Nucleus accumbens (tissue), 56 donors: ENCODE measurements at places on chromosomes 6 and 20.

DNA sequence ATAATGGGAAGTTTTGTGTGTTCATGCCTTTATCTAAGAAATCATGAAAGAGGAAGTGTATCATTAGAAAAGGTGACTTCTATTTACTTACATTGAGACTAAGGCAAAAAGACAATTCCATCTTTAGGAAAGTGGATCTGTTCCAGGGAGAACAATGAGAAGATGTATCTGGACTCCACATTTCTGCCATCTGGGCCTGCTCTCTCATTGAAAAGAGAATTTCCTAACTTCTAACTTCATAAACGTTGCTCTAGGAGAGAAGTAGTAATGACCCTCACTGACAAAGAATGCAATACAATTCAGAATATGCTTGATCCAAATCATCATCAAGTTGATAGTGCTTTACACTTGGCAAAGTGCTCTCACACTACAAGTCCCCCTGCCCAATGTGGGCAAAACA lies 294.2 kb downstream of the OGFRL1 start:
- no peak for DNase-seq

DNA sequence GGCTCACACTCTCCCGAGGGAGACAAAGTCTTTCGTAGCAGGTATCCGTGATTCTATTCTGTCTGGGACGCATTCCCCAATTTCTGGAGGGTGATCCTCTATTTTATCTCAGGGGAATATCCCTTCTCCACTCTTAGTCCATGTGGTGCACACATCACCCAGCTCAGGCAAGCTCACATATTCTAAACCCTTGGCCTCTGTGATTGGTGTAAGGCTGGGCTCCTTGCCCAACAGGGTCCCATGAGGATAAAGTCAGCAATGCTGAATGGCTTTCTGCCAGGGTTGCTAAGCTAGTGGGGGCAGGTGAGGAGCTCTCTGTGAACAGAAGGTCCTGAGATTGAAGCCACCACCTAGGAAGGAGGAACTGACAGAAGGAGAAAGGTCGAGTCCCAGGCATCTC lies 137.2 kb downstream of the CDH26 start:
- no peak for DNase-seq

- no peak for DNase-seq
Observed at GRCh38 chr6:149938571-149939355, 3.1 kb upstream of the ULBP2 start.

GRCh38 chr6:53410508-53411258 lies 61.9 kb upstream of the ELOVL5 start:
- DNase-seq, result peak; percentile 0

DNA sequence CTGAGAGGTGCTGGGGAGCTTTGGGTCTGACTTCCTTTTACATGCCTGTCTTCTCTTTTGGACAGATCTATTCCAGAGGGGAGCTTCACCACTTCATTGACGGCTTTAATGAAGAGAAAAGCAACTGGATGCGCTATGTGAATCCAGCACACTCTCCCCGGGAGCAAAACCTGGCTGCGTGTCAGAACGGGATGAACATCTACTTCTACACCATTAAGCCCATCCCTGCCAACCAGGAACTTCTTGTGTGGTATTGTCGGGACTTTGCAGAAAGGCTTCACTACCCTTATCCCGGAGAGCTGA lies 13.1 kb downstream of the PRDM1 start:
- DNase-seq, result no peak

DNA sequence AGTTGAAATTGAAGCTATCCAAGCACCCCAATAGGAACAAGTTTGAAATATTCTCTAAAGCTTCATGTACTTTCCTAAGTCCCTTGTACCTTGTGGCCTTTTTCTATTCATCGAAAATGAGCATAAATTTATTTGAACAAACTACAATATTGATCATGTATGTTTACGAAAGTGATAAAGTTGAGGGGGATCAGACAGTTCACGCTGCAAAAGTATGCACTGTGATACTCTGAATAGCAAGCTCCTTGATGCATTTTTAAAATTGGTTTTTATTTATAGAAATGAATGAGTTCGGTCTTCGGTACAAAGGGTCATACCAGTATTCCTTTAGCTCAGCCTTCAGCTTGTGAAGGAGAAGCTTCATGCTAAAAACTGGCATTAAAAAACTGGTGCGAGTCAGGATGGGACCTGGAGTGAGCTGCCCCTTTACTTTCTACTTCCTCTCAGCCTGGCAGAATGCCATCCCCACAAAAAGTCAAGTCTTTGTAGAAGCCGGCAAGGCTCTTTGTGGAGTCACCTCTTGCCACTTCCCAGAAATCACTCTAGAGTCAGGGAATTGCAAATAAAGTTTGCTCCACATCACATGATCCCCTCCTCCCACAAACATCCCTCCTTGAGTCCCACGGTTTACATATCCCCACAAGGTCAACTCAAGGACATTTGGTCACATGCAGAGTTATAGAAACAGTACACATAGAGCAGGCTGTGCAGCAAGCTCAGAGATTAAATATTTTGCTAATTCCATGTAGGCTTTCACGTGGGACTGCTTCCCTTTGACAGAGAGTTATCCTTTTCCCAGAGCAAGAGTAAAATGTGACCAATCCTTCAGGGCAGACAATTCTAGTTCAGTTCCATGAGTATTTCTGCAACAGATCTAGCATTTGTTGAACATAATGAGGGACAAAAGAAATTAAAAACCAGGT lies 34.6 kb upstream of the ADGRF1 start:
- DNase-seq, result no peak

DNA sequence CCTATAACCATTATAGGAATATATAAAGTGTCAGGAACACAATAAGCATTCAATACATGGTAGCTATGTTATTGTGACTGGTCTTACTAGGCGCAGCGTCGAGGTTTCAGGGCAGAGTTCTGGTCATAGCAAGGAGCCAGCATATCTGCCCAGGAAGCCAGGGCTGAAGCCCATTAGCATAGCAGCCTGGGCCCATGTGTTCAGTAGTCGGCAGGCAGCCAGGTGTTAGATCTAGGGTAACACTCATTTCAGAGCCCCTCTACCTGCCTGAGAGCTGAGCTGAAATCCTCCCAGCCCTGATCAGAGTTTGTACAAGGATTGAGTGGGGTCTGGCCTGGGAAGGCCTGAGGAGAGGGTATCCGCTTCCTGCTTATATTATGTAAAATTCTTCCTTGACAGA lies 32.1 kb downstream of the C20orf173 start:
- no peak for DNase-seq

DNA sequence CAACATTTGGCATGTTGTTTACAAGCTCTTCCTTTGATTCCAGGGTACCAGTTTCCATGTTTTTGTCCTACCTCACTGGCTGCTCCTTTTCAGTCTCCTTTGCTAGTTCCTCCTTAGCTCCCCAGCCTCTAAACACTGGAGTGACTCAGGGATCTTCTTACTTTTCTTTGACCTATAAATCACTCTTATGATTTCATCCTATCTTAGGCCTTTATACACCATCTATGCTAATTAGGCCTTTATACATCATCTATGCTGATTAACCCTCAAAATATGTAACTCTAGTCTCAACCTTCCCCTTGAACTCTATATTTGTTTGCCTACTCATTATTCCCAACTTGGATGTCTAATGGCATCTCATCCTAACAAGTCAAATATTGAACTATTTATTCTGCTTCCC lies 9.5 kb downstream of the TMEM30A start:
- DNase-seq, result no peak

DNA sequence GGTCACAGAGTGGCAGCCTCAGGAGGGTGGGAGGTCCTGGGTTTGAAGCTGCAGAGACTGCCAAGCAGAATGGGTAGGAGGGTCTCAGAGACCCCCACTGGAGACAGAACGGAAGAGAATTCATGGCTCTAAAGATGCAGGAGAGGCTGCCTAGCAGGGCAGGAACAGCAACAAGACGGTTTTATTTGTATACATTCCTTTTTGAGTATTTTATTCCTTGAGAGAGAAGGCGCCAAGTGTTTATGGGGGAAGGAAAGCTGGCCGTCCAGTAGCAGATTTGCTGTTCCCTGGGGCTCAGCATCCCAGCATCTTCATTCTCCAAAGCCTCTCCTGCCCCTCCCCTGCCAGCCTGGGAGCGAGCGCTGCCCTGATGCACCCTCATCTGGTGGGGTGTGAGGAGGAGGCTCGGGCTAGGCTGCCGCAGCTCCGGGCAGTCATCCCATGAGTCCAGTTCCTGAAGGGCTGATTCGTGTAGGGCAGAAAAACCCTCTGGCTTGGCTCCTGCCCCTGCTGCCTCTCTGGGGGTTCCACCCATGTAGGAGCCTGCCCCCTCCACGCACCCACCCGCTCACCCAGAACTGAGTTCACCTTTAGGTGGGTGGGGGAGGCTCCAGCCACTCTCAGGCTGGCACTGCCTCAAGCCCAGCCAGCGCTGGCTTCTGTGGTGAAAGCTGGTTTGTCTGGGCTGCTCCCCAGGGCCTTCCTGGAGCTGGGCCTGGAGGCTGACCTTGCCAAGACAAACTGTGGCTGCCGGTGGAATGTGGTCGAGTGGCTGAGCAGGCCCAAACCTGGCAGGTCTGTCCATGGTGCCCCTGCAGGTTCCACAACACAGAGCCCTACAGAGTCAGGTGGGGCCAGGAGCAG lies 32.4 kb downstream of the CPXM1 start:
- DNase-seq, result no peak

DNA sequence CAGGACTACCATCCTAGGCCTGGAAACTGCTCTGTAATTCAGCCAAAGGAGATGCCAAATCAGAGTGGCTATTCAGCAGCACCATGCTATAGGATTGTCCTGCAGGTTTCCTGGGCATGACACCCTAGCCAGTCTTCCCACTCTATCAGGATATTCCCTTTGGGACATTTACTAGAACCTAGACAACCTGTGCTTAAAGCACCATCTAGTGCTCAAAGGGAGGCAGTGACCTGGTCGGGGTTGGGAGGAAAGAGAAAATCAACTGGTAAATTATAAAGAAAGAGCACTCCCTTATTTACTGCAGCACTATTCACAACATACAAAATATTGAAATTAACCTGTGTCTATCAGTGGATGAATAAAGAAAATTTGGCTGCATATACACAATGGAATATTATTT lies 67.2 kb upstream of the SMLR1 start:
- no peak for DNase-seq

- DNase-seq, result no peak
Observed at GRCh38 chr20:32354592-32355416, 3.3 kb upstream of the ASXL1 start.

DNA sequence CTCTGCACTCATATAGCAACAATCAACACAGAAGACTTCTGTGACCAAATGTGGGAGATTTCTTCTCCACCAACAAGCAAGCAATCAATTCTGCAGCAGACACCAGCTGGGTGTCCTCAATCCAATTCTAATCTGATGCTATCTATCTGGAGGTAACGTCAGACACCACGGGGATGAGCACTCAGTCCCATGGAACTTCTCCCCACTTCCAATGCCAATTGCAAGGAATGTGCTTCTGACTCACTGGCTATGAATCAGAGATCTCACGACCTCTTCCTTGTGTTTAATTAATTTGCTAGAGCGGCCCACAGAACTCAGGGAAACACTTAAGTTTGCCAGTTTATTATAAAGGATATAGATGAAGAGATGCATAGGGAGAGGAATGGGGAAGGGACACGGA lies 103.5 kb upstream of the SIRPG start:
- no peak for DNase-seq
